ENCODE measurements at places on chromosomes 1 and 21.

- no peak for DNase-seq
Measured at GRCh38 chr21:28688381-28688780, 304.3 kb downstream of the LTN1 start.

- no peak for DNase-seq
Measured at GRCh38 chr21:14592296-14593000, 46.3 kb upstream of the SAMSN1 start.

GRCh38 chr1:183913567-183913993 lies 108.7 kb downstream of the RGL1 start:
- no peak for DNase-seq

GRCh38 chr1:203558064-203558760 lies 64.3 kb downstream of the OPTC start:
- no peak for DNase-seq

DNA sequence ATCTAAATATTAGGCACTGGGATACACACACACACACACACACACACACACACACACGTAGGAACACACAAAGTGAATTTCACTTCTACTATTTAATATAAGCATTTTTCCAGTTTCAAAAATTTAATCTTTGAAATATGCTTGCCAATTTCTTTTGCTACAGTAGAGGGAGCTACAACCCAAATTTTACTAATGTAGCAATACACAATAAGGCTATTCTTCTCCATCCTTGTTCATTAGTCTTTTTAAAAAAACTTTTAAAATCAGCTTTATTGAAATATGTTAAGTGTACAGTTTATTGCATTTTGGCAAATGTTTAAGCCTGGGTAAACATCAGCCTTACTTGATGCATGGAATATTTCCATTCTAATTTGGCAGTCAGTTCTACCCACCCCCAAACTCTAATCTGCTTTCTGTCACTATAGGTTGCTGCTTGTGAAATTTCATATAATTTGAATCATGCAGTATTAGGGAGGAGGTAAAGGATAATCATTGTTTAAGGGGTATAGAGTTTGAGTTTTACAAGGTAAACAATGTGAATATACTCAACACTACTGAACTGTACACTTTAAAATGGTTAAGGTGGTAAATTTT lies 93.0 kb upstream of the TENT5C start:
- DNase-seq = no peak

DNA sequence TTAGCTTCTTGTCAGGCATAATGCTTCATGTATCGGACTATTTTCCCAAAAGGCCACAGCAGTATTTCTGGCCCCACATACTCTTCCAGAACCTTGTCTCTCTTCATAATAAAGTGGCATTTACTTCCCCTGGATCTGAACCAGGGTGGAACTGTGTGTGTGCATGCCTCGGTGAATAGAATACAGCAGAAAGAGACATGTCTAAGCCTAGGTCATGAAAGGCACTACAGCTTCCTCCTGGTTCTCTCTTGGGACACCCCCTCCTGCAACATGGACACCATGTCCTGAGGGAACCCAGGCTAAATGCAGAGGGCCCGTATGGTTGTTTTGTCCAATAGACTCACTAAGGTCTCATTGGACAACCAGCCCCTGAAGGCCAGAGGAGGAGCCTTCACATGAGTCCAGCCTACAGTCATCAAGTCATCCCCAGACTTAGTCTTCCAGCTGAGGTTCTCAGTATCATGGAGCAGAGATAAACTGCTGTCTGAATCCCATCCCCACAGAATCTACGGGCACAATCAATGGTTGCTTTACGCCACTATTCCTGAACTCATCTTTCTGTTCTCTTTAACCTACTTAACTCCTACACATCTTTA lies 35.0 kb downstream of the USP24 start:
- DNase-seq = no peak

- DNase-seq = no peak
Measured at GRCh38 chr1:246012341-246012740, 494.7 kb downstream of the SMYD3 start.

Measured in vagina (tissue), 2 donors.